ENCODE measurements at places on chromosomes 16 and 17.
A peak's percentile ranks its signal among the peaks of the same experiment; 100 is the strongest.

DNA sequence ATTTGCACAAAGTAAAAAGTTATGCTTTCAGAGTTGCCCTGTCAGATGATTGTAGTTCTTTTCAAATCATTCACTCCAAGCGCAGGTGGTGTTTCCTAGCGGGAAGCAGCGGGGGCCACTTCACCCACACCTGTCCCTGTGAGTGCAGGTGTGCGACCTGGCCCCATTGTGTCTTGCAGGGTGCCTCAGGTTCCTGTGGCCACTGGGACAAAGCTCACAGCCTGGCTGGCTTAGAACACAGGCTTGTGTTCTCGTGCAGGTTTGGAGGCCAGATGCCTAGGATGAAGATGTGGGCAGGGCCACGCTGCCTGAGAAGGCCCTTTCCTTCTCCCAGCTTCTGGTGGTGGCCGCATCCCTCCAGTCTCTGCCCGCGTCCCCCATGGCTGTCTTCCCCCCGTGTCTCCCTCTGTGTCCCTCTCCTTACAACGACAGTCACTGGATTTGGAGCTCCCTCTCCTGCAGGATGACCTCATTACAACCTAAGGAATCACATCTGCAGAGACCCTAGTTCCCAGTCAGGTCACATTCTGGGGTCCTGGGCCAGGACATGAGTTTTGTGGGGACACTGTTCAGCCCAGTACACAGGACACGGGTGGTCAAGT is 90.5 kb downstream of the NPIPB11 start:
- DNase-seq = peak; percentile 26

- no peak for DNase-seq
These were observed 23.4 kb downstream of the NME3 start for GRCh38 chr16:1747934-1748333.

- DNase-seq = no peak
These were observed 434.5 kb downstream of the SHISA9 start for GRCh38 chr16:13335879-13336278.

DNA sequence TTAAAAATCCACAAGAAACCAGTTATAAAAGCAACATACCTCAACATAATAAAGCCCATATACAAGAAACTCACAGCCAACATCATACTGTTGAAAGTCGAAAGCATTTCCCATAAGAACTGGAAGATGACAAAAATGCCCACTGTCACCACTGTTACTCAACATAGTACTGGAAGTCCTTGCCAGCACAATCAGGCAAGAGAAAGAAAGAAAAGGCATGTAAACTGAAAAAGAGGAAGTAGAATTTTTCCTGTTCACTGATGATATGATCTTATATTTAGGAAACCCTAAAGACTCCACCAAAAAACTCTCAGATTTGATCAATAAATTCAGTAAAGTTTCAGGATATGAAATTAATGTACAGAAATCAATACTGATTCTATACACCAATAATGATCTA is 45.1 kb downstream of the AHSP start:
- DNase-seq = no peak

- DNase-seq = no peak
These were observed 521.8 kb downstream of the KCNJ2 start for GRCh38 chr17:70691150-70691549.

- DNase-seq = no peak
These were observed 9.6 kb downstream of the RNF40 start for GRCh38 chr16:30771726-30772125.

- DNase-seq = no peak
These were observed 46.3 kb downstream of the RMI2 start for GRCh38 chr16:11391576-11391975.

DNA sequence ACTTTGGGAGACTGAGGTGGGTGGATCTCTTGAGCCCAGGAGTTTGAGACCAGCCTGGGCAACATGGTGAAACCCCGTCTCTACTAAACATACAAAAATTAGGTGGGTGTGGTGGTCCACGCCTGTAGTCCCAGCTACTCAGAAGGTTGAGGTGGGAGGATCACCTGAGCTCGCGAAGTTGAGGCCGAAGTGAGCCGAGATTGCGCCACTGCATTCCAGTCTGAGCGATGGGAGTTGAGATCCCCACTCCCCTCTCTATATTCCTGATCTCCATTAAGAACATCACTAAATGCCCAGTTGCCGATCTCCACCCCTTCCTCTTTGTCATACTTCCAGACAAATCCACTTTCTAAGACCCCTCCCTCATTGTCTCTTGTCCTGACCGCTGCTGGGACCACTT is 24.3 kb upstream of the ZNF652 start:
- no peak for DNase-seq

- no peak for DNase-seq
These were observed 9.7 kb downstream of the PSMB3 start for GRCh38 chr17:38762231-38762630.

DNA sequence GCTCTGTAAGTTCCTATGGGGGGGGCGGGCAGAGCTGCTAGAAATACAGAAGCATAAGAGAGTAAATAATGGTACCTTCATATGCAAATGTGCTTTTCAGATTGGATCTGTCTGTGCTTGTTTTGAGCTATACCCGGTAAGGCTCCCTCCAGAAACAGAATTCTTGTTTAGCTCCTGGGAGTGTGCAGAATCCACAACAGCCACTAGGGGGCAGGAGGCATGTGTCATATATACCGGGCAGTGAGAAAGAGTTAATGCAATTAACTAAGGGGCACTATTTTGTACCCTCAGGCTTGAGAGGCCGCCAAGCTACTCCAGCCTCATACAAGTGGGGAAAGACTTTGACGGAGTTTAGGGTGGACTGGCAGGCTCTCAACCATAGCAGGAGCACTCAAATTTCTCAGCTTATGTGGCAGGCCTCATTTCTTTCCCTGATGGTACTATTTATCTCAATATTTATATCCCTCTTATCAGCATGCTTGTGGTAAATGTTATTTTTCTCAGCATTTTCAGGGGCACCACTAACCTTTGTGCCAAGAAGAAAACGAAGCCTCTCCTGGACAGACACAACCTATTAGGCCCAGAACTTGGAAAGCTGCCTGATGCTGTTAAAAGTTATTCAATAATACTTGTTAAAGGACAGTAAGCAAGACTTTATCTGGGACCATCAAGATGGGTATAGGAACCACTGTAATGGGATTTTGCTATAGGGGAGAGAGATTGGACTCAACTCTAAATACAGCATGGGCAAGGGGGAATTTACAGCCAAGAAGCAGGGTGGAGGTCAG is 10.7 kb upstream of the CENPV start:
- peak; percentile 76 for DNase-seq

DNA sequence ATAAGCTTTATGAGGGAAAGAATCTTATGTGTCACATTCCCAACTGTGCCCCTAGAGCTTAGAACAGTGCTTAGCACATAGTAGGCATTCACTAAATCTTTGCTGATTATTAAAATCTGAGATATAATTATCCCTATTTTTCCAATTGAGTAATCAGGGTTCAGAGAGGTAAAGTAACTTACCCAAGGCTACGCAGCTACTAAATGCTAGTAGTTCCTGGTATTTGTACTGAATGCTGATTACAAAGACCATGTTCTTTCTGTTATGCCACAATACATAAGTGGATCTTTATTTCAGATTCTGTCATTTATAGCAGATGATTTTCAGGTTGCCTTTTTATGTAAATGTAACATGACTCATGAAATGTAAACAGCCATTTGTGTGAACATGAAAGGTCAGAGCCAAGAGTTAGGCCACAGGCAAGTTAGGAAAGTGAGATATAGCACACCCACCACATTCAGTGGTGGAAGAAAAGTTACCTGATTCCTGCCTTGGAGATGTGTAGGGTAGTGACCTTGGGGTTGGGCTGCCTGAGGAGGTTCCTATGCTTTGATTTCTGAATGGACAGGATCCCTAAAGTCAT is 77.2 kb downstream of the FTO start:
- DNase-seq = no peak

DNA sequence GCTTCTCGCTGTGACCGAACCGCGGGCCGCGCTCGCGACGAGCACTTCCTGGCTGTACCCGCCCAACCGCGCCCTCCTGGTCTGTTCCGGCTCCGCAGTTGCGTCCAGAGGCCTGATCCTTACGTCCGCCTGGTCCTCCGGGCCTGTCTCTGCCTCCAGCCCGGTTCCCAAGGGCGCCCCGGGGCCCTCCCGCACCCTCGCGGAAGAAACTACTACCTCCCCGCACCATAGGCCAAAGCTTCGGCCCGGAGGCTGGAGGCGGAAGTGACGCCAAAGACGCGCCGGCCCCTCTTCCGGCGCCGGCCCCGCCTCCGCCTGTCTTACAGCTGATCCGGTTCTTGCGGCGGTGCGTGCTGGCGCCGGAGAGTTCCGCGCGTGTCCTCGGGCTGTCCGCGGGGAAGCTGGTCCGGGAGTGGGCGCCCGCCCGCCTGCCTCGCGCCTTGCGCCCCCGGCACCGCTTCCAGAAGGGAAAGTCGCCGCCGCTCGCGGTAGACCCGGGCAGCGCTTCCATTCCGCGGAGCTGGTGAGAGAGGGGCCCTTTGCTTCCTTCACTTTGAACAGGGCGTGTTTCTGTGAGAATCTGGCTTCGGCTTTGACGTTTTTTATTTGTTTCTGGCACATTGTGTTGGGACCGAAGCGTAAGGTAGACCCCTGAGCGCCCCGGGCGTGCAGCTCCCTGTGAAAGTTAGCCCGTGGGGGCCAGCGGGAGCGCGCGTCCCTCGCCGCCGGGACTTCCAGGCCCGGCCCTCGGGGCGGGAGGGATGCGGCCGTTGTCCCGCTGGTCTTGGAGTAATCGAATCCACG is at the start of gene ZNF778:
ZNF778 (plus strand) TSS at position 316 of the 804 bp plus-strand sequence. CDS start 3,425 bp downstream, outside the sequence.
- DNase-seq = peak; percentile 72

DNA sequence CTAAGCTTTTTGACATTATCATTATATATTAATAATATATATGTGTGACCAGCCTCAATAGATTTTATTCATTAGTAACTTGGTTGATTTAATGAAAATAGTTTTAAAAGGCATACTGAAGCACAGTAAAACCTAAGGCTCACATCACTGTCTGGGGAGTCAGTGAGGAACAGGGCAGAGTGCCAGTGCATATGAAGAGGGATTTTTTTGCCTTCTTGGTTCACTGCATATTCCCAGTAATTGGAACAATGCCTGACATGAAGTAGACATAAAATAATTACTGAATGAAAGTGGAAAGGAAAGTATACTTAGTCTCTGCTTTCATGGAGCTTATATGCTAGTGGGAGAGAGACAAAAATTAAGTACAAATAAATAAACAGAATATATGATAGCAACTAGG is 81.1 kb downstream of the FTO start:
- DNase-seq = no peak

GRCh38 chr17:63189930-63190329 is 223.9 kb downstream of the TANC2 start:
- DNase-seq = no peak

DNA sequence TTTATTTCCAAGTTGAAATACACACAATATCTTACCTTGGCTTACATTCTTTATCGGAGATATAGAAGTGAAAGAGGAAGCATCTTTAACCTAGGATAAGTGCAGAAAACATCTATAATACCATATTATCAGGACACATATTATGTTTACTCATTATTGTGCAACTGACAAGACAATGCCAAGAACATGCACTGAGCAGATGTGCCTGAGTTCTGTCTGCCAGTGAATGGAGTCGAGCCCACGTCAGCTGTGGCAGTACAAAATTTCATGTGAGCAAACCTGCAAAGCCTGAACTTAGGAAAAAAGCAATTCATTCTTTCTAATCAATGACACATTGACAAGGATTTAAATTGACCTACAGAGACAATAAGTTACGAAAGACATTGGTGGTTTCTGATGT is 154.4 kb downstream of the AXIN2 start:
- no peak for DNase-seq

GRCh38 chr17:67358612-67359011 is 7.8 kb downstream of the PSMD12 start:
- no peak for DNase-seq

DNA sequence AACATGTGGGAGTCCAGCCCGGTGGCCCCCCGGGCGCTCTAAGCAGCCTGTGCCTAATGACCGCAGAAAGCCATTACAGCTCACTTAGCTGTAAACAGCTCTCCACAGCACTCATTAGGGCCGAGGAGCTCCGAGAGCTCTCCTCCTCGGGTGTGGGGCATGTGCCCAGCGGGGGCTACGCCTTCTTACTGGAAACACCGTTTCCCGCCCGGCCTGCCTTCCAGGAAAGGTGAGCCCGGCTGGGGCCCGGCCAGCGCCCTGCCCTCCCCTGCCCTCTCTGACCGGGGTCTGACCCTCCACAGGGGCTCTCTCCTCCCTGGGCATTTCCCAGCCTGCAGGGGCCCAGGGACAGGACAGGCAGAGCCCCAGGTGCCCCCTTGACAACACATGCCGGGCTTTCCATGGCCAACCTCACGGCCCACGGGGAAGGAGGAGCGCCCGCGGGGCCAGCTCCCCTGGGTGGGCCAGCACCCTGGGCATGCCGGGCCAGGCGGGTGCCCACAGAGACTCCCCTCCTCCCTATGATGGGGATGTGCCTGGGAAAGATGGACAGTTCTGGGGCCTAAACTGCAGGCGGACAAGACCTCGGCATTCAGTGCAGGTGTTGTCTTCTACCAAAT is 72.6 kb downstream of the SDK2 start:
- DNase-seq = no peak

DNA sequence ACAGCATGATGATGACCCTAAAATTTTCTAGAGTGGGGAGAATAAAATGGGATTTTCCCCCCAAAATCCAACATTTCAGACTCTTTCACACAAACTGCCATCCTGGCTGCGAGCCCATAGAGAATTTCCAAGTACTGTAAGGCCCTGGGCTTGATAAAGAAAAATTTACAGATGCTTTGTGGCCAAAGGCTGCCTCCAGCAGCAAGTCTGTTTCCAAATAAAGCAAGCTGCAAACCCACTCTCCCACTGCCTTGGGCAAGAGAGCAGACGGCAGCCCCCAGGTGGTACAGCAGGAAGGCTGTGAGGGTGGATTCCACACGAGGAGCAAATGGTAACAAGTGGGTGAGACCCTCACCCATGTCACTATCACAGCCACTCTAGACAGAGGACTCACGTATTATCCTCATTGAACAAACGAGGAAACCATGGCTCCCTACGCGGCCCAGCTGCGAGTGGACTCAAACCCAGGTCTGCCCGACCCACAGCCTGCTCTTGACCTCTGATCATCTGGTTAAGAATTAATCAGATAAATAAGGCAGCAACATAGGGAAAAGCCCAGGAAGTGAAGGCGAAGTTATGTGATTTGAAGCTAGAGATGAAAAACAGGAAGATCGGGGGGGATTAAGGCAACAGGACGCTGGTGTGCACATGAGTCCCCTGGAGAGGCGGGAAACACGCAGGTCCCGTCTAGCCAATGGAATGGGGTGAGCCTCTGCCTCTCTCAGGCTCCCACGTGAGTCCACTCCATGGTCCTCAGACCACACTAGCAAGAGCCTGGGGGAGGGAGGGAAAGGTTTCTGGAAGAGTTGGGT is 37.4 kb downstream of the AXIN2 start:
- DNase-seq = no peak

- no peak for DNase-seq
These were observed 2.9 kb downstream of the IRF8 start for GRCh38 chr16:85901773-85902365.

DNA sequence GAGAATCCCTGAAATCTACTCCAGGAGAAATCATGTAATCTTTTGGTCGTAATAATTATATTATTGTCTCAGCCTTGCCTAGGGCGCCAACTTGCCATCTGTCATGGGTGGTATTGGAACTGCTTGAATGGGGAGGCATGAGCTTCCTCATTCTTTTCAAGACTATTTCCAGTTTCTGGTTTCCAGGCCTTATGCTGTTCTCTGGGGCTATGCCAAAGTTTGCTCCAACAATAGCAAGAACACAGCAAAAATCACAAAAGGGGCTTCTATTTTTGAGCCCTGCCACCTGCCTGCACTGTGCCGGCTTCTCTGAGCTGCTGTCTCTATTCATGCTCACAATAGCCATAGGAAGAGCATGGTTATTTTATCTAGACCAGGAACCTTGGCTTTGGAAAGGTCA is 111.7 kb downstream of the SPECC1 start:
- DNase-seq = no peak

GRCh38 chr17:79948406-79948944 is 87.2 kb downstream of the TBC1D16 start:
- DNase-seq = no peak
